NCI-H345 (cell line): ENCODE measurements at places on chromosomes 16 and 17.
A peak's percentile ranks its signal among the peaks of the same experiment; 100 is the strongest.

- DNase-seq: no peak
Observed at GRCh38 chr17:82371333-82372248, at the start of gene UTS2R. TSS of gene UTS2R (plus strand) at chr17:82371765. CDS start at chr17:82374325, 2,560 bp downstream.

DNA sequence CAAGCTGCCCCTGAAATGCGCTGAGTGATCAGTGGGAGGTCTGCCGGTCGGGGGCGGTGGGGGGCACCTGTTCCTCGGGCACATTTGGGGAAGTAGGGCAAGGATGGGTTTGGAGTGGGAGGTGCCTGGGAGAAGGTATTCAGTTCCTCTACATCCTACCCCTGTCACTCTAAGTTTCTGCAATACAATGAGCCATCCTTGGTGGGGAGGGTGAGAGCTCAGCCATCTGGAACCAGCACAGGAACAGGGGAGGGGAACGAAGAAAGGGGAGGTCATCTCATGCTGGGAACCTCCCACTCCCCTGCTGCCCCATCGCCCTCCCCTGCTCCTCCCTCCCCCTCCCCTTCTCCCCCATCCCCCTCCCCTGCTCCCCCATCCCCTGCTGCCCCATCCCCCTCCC, 4.2 kb downstream of the DPH1 start:
- no peak for DNase-seq

DNA sequence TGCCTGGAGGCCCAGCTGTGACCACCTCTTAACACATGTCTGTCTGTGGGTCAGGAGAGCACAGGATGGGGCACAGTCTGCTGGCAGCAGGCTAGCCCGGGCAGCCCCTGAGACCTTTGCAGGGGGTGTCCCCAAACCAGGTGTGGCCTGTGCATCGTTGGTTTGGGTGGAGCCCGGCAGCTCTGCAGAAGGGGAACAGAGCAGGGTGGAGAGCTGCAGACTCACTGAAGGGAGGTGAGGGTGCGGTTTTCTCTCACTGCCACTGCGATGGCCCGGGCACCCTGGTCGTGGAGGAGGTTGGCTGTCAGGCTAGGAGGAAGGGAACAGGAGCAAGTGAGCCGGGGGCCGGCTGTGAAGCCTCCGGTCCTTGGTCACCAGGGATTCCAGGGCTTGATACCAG, 28.8 kb downstream of the NLRC3 start:
- no peak for DNase-seq

- no peak for DNase-seq
Observed at GRCh38 chr16:27218756-27219155, 15.4 kb downstream of the KDM8 start.

GRCh38 chr16:88651989-88652761, 1.3 kb upstream of the CYBA start:
- DNase-seq: no peak

GRCh38 chr17:68820476-68820824, 134.7 kb downstream of the ABCA8 start:
- no peak for DNase-seq

DNA sequence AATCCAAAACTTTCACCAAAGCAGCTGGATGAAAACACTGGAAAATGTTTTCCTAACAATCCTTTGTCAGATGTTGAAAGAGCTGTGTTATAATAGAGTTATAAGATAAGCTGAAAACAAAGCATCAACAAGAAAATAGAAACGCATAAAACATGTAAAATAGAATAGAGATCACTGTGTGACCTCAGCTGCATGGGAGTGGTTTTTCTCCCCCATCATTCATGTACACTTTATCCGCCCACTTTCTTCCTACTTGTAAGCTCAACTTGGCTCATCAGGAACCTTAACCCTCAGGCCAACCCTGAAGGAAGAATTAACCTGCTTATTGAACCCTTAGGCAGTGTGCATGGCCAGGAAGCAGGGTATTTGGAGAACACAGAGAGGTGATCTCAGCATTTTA, 238.5 kb upstream of the PMFBP1 start:
- DNase-seq: no peak

DNA sequence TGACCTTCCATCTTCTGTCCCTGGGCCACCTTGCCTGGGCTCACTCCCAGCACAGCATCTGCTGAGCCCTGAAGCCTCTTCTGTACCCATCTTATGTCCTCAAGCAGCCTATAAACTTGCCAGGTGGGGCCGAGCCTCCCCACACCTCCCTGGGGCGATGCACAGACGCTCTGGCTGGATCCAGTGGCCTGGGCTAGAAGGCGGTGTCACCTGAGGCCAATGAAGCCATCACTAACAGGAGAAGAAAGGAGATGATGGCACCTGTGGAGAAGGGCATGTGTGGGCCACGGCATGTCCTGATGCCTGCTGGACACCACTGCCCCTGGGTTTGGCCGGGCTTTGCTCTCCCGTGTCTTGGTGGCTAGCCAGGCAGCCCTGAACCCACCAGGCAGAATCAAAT, 45.5 kb downstream of the PEMT start:
- DNase-seq: no peak

DNA sequence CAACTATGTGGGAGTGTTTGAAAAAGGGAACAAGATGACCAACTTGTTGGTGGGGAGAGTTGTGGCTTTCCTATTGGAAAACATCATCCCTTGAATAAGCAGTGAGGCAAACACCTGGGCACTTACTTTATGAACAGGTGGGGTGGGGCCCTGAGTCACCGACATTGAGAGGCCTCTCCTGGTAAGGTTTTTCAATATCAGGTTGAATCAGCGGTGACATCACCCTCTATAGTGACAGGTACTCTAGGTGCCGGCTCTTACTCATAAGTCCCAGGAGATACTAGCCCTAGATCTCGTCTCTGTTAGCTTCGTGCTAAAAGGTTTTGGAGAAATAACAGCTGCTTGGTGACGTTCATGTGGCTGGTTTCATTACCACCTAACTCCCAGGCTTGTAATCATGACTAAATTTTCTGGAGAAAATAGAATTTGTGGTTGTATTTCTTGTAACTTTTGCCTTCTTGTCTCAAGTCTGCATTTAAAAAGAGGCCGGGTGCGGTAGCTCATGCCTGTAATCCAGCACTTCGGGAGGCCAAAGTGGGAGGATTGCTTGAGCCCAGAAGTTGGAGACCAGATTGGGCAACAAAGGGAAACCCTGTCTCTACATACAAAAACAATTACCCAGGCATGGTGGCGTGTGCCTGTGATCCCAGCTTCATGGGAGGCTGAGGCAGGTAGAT, 19.3 kb downstream of the CDH1 start:
- peak; percentile 93 for DNase-seq

GRCh38 chr17:12055889-12056288, 35.2 kb downstream of the MAP2K4 start:
- no peak for DNase-seq

DNA sequence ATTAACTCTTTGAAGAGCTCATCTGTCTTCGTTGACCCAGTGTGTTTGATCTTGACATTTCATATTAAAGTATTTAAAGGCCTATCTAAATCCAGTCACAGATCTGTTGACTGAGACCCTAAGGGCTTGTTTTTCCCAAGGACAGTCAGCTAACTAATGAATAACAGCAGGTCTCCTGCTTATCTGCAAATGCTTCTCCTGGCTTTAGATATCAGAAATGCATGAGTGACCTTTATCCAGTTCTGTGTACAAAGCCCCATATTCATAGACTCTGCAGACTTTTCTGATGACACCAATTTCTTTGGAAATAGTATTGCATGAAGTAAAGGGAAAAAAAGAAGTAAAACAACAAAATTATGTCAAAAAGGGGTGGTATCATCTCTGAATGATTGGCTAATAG, 70.3 kb downstream of the YPEL2 start:
- DNase-seq: no peak

GRCh38 chr17:62189377-62189776, 124.3 kb upstream of the MED13 start:
- no peak for DNase-seq

- DNase-seq: no peak
Observed at GRCh38 chr17:20206068-20206467, 196.9 kb downstream of the SPECC1 start.

DNA sequence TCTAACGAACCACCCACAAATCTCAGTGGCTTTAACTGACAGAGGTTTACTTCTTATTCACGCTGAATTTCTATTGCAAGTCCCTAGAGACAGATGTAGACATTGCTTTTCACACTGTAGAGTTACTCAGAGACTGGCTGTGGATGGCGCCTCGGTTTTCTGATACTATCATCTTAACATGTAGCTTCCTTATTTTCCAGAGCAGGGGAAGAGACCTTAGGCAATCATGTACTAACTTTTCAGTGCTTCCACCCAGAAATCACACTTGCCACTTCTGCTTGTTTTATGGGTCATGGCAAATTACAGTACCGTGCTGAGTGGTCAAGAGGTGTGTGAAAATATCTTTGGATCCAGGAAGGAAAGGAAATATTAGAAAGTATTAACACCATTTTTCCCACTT, 65.4 kb downstream of the MAF start:
- DNase-seq: no peak

GRCh38 chr17:39939588-39940419, 12.3 kb downstream of the LRRC3C start:
- DNase-seq: no peak

GRCh38 chr16:70302745-70303144, 3.8 kb downstream of the DDX19B start:
- no peak for DNase-seq

DNA sequence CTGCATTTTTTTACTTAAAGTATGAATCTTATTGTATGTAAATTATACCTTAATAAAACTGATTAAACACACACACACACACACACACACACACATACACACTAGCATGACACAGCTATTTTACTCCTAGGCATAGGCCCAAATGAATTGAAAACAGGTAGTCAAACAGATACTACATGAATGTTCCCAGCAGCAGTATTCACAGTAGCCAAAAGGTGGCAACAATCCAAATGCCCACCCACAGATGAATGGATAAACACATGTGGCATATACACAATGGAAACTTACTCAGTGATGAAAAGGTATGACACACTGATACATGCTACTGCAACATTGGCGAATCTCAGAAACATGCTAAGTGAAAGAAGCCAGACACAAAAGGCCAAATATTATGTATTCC, 223.5 kb downstream of the CYB561 start:
- DNase-seq: peak; percentile 8

DNA sequence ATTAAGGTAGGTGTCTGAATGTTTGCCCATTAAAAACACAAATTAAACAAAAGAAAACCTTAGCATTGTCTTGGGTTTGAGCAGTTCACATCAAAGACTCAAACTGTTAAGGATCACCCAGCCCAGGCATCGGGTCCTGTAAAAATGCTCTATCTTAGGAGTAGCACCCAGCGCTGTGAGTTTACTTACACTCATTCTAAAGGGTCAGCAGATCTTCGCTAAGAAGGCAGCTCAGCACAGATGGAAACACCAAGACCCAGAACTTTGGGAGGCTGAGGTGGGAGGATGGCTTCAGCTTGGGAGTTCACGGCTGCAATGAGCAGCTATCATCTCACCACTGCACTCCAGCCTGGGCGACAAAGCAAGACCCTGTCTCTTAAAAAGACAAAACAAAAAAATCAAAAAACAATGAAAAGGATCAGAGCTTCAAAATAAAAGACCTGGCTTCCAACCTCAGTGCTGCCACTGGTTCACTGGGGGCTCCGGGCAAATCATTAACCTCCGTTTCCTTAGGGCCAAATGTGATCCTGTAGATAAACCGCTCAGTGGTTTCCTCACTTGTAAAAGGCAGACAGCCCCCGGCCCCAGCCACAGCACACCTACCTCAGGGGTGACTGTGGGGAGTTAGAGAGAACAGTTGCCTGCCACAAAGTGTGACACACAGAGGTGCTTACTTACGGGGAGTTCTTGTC, 11.1 kb downstream of the COG1 start:
- no peak for DNase-seq

DNA sequence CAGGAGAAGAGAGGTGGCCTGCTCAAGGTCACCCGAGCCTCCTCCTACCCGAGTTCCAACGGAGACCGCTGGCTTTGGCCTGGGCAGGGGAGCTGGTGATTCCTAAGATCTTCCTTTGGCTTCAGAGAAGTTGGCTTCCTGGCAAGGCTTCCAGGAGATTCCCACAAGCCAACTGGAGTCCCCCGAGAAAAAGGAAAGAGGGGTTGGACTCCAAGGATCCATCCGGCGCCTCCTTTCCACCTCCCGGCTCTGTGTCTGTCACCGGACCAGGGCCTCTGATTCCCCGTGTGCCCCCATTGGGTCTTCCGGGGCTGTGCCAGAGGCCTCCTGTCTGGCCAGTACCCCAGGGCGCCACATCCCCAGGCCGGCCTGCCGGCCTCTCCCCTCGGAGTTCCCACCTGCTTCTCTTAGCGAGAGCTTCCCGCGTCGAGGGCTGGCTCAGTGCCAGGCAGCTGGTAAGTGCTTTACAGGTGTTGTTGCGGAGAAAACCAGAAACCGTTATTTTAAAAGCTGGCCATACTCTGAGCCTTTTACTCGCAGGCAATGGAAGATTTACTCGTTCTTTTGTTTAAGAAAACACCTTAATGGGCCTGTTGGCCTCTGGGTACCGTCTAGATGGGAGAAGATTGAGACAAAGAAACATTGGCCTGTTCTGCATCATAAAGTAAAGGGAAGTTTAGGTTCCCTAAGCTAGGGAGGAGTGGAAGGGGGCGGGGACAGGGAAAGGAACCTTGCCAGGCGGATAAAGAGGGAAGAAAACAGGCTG, 258.4 kb upstream of the SDK2 start:
- peak; percentile 77 for DNase-seq

GRCh38 chr16:11801481-11802021, 4.5 kb upstream of the ZC3H7A start:
- no peak for DNase-seq

- DNase-seq: no peak
Observed at GRCh38 chr17:2155573-2155972, 100.7 kb downstream of the HIC1 start.

- DNase-seq: no peak
Observed at GRCh38 chr17:82878527-82878926, 38.7 kb upstream of the ZNF750 start.

DNA sequence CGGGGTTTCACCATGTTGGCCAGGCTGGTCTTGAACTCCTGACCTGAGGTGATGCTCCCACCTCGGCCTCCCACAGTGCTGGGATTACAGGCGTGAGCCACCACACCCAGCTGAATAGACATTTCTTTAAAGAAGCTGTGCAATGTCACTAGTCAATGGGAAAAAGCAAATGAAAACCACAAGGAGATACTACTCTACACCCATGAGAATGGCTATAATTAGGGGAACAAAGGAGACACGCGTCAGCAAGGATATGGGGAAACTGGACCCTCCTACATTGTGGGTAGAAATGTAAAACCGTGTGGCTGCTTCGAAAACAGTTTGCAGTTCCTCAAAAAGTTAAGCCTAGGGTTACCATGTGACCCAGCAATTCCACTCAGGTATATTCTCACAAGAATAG, 103.4 kb downstream of the VPS53 start:
- no peak for DNase-seq

- no peak for DNase-seq
Observed at GRCh38 chr16:7792346-7792745, 459.7 kb downstream of the RBFOX1 start.

DNA sequence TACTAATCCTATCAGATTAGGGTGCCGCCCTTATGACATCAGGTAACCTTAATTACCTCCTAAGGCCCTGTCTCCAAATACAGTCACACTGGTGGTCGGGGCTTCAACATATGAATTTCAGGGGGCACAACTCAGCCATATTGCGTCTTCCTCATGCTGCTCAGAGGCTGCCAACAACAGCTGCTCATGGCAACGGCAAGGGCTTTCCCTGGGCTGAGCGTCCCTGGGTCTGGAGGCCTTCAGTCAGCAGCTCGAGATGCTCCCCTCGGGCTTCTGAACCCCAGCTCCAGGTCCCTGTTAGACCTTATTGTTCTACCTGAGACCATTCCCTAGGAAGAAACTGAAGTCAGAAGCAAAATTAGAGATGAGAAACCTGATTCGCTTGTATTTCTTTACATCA, 157.2 kb downstream of the TMEM132E start:
- no peak for DNase-seq
